ENCODE measurements at places on chromosomes 5 and 9. TPM values are rescaled to one million over a fixed set of nuclear protein-coding genes. Genes with fewer than 3 reads are reported as not detected.

CCL27 gene
- not detected for total RNA-seq

ADGRD2 gene
- not detected for total RNA-seq

FRMD3 gene
- total RNA-seq, result 15.9 TPM

CMBL gene
- total RNA-seq, result 29.5 TPM

CTSV gene
- 1.0 TPM for total RNA-seq

EDIL3 gene
- 5.5 TPM for total RNA-seq

FBN2 gene
- total RNA-seq, result 3.9 TPM

CHSY3 gene
- 1.7 TPM for total RNA-seq

SARDH gene
- 6.2 TPM for total RNA-seq

DNA sequence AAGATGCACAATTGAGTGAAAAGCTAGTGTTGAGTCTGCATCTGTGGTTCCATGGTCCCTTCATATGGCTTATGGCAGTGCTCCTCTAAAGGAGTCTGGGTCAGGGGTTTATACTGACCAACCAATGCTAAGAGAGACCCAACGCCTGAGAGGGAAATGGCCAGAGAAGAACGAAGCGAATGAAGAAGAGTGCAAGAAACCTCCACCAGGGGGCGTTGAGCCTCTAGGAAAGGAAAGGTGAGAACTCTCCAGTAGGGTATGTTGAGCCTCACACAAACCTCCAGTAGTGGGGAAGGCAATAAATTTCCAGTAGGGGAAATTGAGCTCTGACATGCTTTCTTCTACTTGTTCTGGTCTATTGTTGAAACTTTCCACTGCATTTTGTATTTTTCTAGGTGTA, 470.6 kb downstream of the PRDM9 start:
- DNase-seq, result no peak
- H3K4me1 ChIP-seq, result no peaks in the 10 kb centered on the region
- no peaks in the 10 kb centered on the region for H3K36me3 ChIP-seq
- H3K27me3 ChIP-seq, result no peaks in the 10 kb centered on the region

DNA sequence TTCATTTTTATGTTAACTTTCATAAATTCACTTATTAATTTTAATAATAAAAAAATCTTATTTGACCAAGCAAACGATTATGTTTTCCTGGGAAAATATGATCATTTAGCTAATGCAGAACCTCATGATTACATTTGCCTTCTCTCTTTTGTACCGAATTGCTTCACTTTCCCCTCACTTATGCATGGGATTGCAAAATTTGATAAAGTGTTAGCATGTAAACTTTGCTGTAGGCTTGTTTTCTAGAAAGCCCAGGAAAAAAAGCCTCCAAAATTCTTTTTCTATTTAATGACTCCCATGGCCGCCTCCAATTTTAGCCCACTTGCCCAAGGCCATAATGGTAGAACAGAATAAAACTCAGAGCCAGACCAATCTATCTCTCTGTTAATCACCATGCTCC, 82.8 kb upstream of the FBXL7 start:
- no peaks in the 10 kb centered on the region for H3K27me3 ChIP-seq
- H3K4me1 ChIP-seq, result no peaks in the 10 kb centered on the region
- H3K36me3 ChIP-seq, result no peaks in the 10 kb centered on the region
- H3K4me3 ChIP-seq, result no peak overlapping the region

DNA sequence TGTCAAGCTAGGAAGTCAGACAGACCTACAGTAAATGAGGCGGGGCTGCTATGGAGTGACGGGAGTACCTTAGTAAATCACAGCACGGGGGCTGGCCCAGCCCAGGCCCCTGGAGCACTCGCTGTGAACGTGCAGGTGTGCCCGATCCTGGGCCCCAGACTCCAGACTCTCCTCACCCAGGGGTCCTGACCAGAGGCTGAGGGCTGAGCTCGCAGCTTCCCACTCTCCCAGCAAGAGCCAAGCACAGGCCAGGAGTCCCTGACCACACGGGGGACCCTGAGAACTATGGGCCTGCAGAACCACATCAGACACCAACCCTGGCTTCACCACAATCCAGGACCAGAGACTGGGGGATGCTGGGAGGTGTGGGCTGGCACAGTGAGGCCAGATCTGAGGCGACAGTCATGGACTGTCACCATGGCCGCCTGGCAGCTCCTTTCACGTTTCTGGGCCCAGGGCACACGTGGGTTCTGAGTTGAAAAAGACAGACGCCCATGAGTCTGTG, 73.4 kb downstream of the ADAMTS2 start:
- H3K4me1 ChIP-seq, result peaks cover 42% of the 10 kb centered on the region
- H3K27me3 ChIP-seq, result no peaks in the 10 kb centered on the region
- H3K27ac ChIP-seq, result no peak overlapping the region

GRCh38 chr5:152953788-152954483, 536.5 kb upstream of the GRIA1 start:
- H3K27me3 ChIP-seq, result no peaks in the 10 kb centered on the region
- no peaks in the 10 kb centered on the region for H3K4me1 ChIP-seq
- no peaks in the 10 kb centered on the region for H3K36me3 ChIP-seq
- DNase-seq, result no peak

GRCh38 chr5:66326276-66326675, 182.2 kb downstream of the SREK1 start:
- no peaks in the 10 kb centered on the region for H3K27me3 ChIP-seq
- no peak overlapping the region for H3K4me3 ChIP-seq
- DNase-seq, result no peak
- peaks cover 20% of the 10 kb centered on the region for H3K4me1 ChIP-seq
- H3K36me3 ChIP-seq, result no peaks in the 10 kb centered on the region

DNA sequence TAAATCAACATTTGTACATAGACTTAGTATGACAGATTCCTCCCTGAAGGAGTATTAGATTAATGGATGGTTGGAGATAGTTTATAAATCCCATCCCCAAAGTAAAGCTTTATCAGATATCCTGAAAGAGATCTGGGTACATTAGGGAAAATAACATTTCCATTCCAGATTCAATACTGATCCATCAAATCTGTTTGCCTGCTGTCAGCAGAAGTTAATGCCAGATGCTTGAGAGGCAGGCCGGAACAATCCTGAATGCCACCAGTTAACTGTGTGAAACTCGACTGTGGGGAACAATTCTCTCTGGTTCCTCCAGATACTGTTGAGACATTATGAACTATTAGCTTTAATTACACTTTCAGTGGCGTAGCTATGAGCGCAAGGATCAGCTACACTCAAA, 1166.8 kb downstream of the MAT2B start:
- H3K4me1 ChIP-seq, result no peaks in the 10 kb centered on the region
- no peaks in the 10 kb centered on the region for H3K36me3 ChIP-seq
- no peaks in the 10 kb centered on the region for H3K27me3 ChIP-seq
- no peak for DNase-seq
- no peak overlapping the region for H3K27ac ChIP-seq

- no peak overlapping the region for H3K4me3 ChIP-seq
- H3K27me3 ChIP-seq, result no peaks in the 10 kb centered on the region
- no peaks in the 10 kb centered on the region for H3K4me1 ChIP-seq
- no peak for DNase-seq
Observed at GRCh38 chr5:178083922-178084321, 29.4 kb upstream of the N4BP3 start.

DNA sequence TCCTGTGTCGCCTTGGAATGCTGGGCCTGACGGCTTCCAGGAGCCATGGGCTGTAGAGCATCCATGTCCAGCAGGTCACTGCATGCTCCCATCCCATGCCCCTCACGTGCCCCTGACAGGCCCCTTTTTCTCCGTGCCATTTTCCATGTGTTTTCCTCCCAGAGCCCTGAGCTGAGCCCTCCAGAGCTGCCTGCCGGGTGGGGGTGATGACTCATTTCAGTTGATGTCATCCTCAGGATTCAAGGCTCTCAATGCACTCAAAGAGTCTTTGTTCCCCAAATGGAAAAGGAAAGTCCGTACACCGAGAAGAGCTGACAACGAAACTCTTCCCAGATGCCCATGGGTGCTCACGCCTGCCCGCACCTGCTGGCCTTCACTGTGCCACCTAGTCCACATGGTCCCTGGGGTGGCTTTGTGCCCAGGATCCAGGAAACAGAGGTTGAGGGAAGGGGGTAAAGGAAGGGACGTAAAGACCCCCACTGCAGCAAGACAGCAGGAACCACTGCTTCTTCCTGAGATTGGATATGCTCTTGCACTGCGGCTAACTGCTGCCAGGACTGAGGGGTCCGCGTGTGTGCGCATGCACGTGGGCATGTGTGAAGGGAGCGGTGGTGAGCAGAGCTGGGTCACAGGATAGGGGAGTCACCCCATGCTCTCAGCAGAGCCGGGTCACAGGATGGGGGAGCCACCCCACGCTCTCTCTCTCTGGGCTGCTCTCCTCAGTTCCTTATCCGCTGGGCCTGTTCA, 27.6 kb downstream of the COL15A1 start:
- H3K27me3 ChIP-seq, result no peaks in the 10 kb centered on the region
- H3K4me1 ChIP-seq, result peaks cover 6% of the 10 kb centered on the region
- no peak overlapping the region for H3K4me3 ChIP-seq
- H3K36me3 ChIP-seq, result no peaks in the 10 kb centered on the region
- no peak overlapping the region for H3K27ac ChIP-seq

DNA sequence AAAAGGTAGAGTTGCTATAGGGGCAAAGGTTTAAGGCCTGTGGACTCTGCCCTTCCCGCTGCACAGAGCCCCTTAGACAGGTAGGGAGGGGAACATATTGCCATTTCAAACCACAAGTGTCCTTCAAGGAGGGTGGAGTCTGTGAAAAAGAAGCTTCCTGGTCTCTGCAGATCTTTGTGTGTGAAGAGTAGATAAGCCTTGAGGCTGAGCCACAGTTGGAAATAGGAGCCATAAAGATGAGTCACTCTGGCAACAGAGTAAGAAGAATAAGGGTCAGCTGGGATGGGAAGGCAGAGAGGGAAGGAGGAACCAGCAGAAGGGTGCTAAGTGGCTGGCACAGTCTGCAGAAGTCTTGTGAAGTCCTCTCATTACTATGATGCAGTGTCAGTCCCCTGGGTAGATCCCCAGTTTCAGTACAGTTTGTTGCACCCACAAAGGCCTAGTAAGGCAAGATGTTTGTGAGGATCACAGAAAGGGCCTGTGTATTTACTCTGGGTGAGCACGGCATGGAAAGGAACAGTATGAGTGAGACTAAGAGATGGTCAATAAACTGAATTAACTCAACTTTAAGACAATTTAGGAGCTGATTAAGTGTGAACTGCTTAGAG, 18.1 kb downstream of the GRXCR2 start:
- no peaks in the 10 kb centered on the region for H3K36me3 ChIP-seq
- no peaks in the 10 kb centered on the region for H3K27me3 ChIP-seq
- H3K4me1 ChIP-seq, result peaks cover 17% of the 10 kb centered on the region
- no peak overlapping the region for H3K4me3 ChIP-seq

GRCh38 chr9:83027153-83027891, 35.6 kb downstream of the RASEF start:
- peaks cover 10% of the 10 kb centered on the region for H3K4me1 ChIP-seq
- no peaks in the 10 kb centered on the region for H3K27me3 ChIP-seq
- H3K27ac ChIP-seq, result no peak overlapping the region
- DNase-seq, result no peak
- no peaks in the 10 kb centered on the region for H3K36me3 ChIP-seq

GRCh38 chr9:32247168-32247567, 137.3 kb upstream of the ACO1 start:
- no peaks in the 10 kb centered on the region for H3K4me1 ChIP-seq

DNA sequence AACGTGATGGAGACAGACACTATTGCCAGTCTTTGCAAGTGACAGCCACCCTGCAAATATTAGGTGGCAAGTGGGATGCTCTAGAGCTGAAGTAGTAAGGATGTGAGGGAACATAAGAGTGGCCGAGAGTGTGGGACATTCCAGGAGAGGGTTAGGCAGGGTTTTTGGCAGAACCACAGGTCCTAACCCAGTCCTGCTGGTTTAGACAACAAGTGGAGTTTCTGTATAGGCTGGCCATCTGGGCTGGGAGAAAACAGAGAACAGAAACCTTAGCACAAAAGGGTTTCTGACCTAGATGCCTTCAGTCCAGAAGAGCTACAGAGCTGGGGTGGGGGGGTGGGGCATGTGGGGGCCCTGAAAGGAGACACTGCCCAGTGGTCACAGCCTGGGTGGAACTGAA, 107.4 kb downstream of the TMEM174 start:
- peak; percentile 36 for DNase-seq
- H3K4me3 ChIP-seq, result no peak overlapping the region
- H3K27ac ChIP-seq, result peak overlapping the region; percentile 73
- no peaks in the 10 kb centered on the region for H3K27me3 ChIP-seq

GRCh38 chr9:92728831-92729734, 35.5 kb downstream of the BICD2 start:
- H3K27me3 ChIP-seq, result no peaks in the 10 kb centered on the region
- no peaks in the 10 kb centered on the region for H3K36me3 ChIP-seq
- no peak overlapping the region for H3K4me3 ChIP-seq
- no peak for DNase-seq

DNA sequence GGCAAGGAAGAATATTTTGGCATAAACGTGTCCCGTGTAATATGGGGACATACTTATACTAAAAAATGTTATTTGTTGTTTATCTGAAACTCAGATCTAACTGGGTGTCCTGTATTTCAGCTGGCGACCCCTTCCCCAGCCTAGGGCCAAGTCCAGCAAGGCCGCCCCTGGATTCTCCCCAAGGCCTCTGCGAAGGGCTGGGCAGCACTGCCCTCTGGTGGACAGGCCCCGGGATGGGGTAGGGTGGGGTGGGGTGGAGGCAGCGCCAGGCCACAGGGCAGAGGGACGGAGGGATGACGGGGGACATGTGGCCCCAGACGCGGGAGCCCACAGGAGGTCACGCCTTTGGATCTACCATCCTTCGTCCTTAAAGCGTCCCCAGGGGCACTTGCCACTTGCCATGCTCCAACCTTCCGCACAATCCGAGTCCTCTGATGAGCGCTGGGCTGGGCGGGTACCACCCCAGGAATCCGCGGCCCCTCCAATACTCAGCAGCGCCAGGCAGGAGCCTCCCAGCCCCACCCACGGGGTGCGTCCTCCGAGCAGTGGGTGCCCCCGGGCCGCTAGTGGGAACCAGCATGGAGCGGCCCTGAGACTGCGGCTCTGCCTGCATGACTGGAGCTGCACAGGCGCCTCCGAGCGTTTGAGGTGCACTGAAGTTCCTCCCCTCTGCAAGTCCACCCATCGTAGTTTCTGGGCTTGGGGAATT, 7.1 kb upstream of the AGPAT2 start:
- DNase-seq, result peak; percentile 56
- H3K27me3 ChIP-seq, result no peaks in the 10 kb centered on the region
- peak overlapping the region; percentile 75 for H3K27ac ChIP-seq
- no peaks in the 10 kb centered on the region for H3K36me3 ChIP-seq
- H3K4me1 ChIP-seq, result peaks cover 82% of the 10 kb centered on the region

All from thyroid gland (tissue), 4 donors.